AG10803 (cell line): ENCODE measurements at places on chromosomes 7 and 10.

DNA sequence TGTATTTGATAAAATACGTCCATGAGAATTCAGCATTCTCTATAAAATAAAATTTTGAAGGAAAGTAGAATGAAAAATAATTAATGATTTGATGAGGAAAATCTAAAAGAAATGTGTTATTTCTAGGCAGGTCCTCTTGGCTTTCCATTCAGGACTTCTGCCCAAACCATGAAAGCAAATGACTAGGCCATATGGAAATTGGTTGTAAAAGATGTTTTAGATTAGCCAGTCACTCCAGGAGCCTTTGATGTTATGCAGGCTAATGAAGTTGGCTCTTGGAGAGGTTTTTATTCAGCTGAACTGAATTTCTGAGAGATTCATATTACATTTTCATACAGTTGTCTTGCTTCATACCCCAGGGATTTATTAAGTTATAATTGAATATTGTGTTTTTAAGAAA, 452.8 kb downstream of the SDK1 start:
- no peak for DNase-seq

DNA sequence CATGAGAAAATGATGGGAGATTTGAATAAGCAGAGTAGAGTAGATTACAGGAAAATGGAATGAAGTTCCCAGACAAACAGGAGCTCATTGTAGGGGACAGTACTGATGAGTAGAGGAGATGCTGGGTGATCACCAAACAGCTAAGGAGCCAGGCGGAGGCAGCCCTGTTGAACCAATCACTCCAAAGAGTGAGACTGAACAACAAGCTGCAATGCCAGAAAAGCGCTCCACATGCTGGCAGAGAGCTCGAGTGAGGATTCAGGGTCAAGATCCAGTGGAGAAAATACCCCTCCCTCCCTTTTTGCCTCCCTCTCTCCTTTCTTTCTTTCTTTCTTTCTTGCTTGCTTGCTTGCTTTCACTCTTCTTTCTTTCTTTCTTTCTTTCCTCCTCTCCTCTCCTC, 133.3 kb downstream of the PFKFB3 start:
- no peak for DNase-seq

DNA sequence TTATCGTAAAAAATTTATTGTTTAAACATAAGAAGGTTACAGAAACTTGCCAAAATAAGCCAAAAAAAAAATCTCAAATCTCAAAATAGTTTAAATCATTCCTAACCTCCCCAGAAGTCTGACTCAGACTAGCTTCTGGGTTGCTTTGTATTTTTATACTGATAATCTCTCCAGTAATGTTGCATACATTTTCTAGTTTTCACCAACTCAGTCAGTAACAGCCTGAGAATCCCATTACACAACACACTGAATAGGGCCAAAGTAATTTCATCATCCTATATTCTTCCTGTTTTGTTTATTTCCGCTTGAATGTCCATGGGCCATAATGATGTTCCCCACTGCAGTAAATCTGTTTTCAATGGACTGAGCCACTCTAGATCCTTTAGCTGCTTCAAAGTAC, 478.5 kb downstream of the GPAM start:
- peak; percentile 88 for DNase-seq

DNA sequence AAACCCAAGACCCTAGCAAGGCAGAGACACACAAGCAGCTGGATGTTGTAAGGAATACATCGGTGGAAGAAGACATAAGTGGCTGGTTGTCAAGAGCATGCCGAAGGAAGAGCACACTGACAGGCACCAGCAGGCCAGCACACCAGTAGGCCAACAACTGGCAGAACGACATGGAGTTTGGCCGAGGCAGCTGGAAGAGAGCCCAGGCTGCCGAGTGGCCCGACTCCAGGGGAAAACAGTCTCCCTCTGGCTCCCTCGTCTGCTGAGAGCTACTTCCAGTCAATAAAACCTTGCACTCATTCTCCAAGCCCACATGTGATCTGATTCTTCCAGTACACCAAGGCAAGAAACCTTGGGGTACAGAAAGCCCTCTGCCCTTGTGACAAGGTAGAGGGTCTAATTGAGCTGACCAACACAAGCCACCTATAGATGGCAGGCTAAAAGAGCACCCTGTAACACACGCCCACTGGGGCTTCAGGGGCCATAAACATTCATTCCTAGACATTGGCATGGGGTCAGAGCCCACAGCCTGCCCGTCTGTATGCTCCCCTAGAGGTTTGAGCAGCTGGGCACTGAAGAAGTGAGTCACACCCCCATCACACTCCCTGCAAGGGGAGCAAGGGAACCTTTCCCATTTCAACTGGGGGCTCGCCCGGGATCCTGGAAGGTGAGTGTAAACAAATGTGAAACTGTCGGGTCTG, 14.7 kb upstream of the TNS3 start:
- DNase-seq = no peak

DNA sequence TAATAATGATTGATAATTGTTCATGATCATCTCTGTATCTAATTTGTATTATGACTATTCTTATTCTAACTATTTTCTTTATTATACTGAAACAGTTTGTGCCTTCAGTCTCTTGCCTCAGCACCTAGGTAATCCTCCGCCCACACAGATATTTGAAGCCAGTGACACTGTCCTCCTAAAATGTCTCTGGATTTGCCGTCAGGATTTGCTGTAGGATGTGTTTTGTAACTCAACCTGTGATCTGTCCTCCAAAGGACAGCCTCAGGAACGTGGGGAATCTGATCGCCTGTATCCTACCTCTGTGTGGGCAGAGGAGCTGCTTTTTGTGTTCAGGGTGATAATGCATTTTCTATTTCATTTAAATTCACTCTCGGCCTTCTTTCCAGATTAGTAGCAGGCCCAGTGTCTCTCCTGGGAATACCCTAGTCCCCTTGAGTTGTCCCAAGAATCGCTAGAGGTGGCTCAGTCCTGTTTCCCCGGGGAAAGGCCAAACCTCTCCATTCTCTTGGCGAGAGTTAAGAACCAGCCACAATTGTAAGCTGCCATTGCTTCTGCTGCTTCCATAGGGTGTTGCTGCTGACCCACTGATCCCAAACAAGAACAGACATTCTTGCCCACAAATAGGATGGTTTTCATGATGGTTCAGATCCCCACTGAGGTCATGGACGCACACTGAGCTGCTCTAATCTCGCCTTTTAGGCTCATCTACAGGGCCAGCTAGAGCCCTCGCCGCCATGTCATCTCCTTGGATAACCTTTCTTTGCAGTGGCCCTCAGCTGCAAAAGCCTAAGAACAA, 136.2 kb upstream of the KCNMA1 start:
- DNase-seq = no peak

DNA sequence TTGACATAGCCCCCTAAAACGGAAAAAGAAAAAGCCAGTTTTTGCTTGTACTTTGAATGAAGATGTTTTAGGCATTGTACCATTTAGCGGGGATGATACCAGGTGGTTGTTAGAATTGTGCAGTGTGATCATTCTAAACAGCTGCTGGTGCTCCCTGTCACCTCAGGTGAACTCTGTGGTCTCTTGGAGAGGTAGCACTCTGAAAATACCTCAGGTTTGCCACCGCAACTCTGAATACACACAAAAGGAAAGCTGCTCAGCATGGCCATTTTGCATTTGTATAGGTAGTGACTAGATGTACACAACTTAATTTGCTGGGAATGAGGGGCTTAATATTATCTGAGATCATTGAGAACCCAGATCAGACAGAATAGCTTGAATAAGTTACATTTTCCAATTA, 52.6 kb downstream of the PLEKHA8 start:
- DNase-seq = no peak

DNA sequence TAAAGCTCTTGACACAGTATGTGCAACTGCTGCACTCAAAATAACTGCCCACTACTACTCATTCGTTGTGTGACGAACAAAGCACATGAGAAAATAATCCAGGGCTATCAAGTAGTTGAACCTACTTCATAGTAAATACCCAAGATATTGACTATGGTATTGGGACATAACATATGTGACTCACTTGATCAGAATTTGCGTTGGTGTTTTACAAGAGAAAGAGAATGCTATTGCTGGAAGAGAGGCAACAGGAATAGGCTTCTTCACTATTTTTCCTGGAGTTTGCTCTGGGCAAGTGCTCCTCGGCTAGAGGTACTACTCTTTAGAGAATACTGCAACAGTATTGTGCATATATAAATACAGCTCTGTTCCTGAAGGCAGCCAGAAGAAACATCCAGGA, 2.5 kb downstream of the DGKB start:
- peak; percentile 2 for DNase-seq

DNA sequence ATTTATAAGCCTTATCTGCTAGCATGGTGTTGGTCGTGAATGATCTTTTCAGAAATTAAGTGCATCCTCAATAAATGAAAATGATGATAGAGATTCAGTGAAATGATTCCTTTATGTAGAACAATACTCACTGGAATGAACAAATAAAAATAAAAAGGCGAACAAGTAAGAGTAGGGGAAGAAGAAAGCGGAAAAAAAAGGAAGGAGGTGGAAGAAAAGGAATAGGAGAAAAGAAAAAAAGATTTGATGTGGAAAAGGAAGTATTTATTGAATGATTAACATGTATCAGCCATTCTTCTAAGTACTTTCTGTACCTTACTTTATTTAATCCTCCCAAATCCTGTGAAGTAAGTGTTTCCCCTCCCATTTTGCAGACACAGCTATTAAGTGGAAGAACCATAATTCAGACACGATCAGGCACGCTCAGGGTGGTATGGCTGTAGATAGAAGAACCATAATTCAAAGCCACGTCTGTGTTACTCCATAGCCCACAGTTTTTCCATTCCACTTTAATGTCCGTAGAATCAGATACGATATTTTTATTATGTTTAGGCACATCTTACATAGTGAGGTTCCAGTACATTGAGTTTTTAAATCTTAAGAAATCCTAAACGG, 156.2 kb upstream of the LAMB4 start:
- no peak for DNase-seq

DNA sequence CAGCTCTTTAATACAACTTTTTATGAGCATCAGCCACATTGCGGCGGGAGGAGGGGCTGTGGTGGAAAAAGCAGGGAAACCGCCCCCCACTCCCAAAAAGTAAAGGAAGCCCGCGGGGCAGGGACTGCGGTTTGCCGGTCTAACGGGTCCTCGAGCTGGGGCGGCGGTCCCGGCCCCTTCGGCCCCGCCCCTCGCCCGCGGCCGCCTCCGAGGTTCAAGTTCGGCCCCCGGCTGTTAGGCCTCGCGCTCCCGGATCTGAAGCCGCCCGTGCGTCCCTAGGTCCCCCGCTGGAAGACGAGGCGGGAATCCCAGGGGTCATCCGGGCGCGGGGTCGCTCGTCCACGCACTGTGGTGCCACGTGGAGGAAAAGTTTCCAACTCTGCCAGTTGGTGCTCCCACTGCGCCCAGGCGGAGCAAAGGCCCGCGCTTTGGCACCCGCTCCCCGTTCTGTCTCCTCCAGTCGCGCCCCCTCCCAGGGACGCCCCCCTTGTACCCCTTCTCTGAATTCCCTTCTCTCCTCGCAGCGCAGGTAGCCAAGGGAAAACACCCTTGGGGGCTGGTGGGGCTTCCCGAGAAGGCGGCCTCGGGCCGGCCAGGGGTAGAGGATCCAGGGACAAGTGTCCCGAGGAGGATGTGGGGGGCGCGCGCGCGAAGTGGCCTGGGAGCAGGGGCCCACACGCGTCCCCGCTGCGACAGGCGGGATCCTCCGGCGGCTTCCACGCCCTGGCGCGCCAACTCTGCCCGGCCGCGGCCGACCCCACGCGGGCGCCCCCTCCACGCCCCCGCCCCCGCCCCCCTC, 798 bp upstream of the AUTS2 start:
- peak; percentile 17 for DNase-seq

GRCh38 chr7:73908123-73908611, 47.2 kb downstream of the TMEM270 start:
- DNase-seq = no peak

- DNase-seq = no peak
Observed at GRCh38 chr10:46526682-46527038, 29.8 kb downstream of the GPRIN2 start.

DNA sequence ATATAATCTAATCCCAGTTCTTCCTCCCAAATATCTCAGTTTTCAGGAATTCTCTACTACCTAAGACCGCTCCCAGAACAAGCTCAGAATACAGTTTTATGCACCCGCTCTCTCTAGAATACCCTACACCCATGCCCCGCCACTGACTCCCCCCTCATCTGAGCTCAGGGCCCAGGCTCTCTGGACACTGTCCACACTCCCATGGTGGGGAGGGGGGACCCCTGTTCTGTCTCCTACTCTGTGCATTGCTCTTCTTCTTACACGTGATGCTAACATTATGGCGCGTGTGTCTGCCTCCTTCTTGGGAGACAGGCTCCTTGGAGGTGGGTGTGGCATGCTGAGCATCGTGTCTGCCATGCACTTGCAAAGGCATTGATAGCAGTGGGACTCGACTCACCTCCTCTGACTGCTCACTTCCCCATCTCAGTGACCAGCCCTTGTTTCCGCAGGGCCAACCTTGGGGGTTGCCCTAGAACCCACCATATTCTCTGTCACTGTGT, 127.9 kb downstream of the TCERG1L start:
- no peak for DNase-seq

GRCh38 chr10:129532838-129533237, 65.8 kb downstream of the MGMT start:
- DNase-seq = no peak

- no peak for DNase-seq
Observed at GRCh38 chr7:156100086-156100485, 287.8 kb upstream of the SHH start.

- no peak for DNase-seq
Observed at GRCh38 chr7:64180989-64181388, 26.0 kb upstream of the ZNF735 start.

DNA sequence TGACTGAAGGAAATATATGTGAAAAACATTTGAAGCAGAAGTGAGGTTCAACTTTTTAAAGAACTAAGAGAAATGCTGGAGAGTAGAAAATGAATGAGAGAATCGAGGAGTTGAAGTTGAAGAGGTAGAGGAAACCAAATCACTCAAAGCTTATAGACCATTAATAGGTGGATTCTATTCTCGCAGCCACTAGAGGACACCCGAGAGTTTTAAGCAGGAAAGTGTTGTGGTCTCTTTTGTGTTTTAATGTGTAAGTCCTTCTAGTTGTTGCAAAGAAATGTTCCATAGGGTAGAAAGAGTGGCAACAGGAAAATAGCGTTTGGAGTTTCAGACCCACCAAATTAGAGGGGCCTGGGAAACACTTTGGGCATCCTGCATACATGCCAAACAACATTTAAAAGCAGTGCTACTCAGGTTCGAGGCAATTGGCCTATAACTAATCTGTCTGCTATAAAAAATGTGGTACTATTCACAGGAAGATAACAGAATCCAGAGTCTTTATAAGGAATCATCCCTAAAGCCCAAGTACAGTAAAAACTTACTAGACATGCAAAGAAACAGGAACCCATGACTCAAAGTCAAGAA, 75.3 kb upstream of the TAS2R16 start:
- DNase-seq = peak; percentile 20

GRCh38 chr10:71661060-71661622, 58.4 kb downstream of the C10orf105 start:
- no peak for DNase-seq

GRCh38 chr10:59878915-59879314, 27.4 kb downstream of the CCDC6 start:
- no peak for DNase-seq

DNA sequence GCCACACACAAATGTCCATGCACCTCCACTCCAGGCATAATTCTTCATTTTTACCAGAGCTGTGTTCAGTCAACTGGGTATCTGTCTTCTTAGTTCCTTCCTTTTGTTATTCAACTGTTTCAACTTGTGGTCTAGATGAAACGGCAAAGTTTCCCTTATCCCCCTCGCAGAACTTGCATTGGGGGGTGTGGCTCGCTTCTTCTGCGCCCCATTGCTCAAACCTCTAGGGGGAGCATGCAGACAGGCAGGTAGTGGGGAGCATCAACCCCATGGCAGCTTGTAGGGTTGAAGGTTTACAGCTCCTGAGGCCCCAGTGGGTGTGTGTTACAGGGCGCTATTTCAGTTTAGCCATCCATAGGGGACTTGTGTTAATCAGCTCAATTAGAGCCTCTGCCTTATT, 38.3 kb upstream of the COBL start:
- DNase-seq = no peak
